Stimulated activated CD4-positive, alpha-beta T cell treated with anti-CD3 and anti-CD28 coated beads, Interleukin-12 subunit alpha, Interleukin-12 subunit beta, amount 100 ng/mL, for 4 hours (primary cell): ENCODE measurements at places on chromosomes 2 and 18.

- no peak for DNase-seq
Measured at GRCh38 chr18:49640741-49641140, 78.9 kb downstream of the LIPG start.

- DNase-seq = no peak
Measured at GRCh38 chr2:164456619-164457018, 164.7 kb downstream of the GRB14 start.

GRCh38 chr18:29726646-29727045 lies 1315.9 kb downstream of the DSC3 start:
- DNase-seq = no peak

DNA sequence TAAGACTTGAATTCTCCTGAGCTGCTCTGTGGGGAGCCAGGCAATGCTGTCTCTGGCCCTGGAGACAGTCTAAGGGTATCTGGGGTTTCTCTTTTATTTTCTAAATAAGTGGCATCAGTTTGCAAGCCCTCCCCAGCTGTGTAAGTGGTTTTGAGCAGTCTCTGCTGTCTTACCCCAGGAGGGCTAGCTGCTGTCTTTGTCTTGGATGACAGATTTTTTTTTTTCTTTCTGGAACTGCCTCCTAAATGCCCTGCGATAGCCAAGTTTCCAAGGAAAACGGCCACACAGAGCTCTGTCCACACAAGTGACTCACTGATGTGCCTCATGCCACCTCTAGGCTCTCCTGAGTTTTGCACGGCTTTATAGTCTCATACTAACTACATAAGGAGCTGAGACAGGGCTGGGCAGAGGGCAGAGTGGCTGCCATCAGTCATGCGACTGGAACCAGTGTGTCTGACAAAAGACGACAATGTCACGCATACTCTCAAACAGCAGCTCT lies 37.2 kb upstream of the THOC1 start:
- no peak for DNase-seq

DNA sequence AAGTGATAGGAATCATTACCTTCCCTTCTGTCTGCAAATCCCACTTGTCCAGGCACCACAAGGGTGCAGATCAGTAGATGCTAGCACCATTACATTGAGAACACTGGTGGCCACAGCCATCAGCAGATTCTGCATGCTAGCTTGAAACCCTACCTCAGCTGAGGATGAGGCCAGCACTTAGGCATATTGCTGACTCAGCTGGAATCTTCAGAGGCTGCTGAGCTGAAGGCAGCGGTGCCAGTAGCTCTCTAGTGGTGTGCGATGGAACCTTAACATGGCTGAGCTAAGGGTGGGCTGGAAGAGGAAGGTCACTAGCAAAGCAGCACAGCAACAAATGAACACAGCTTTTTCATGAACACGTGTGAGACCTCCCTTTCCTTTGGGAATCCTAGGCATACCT lies 19.0 kb upstream of the CPO start:
- no peak for DNase-seq

- no peak for DNase-seq
Measured at GRCh38 chr2:118294063-118294462, 205.8 kb downstream of the INSIG2 start.

DNA sequence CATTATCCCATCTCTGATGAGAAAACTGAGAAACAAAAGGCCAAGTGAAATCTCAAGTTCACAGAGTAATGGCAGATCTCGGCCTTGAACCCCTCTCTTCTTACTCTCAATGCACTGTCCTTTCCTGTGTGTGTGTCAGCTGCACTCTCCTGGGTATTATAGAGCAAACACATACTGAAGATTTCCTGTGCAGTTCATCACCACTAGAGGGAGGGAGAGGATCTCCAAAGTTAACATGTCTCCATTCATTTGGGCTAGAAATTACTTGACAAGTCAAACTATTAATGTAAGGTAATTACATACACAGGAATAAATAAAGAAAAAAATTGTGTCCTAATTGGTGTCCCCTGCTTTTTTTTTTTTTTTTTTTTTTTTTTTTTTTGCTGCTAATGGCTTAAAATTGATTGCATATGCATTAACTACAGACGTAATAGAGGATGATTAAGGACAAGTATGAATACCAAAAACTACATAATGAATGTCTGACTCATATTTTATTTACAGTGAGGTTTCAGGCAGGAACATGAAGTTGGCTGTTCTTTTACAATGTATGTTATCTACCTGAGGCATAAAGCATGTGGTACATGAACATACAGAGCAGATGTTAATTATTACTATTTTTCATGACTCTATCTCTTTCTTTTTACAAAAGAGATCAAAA lies 269.2 kb downstream of the NYAP2 start:
- no peak for DNase-seq

GRCh38 chr2:214730800-214731407 lies 78.6 kb downstream of the BARD1 start:
- DNase-seq = no peak

DNA sequence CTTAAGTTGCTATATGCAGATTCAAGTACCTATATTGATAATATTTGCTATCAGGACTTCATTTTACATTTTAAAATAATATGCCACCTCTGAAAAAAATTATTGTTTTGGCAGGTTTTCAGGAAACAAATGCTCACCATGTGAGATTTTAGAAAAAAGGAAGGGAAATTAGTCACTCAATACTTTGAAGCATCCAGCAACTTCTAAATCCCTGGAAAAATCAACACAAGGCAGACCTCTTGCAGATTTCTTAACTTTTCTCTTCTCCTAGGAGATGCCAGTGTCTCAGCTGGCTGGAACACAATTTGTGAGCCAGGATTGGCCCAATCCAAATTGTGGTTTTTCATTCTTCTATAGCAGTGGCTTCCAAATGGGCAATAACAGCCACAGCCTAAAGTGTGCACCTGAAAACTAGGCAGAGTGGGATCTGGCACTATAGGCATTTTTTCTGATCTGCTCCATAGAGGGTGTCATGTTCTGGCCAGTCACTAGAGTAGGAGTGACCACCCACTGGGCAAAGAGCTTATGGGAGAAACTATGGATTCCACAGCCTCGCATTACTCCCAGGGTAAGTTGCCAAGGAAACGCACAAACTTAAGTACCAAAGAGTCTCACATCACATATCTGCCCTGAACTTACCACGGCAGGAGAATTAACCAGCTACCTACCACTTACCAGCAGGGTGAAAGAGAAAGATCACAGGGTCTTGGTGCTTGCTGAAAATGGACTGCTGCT lies 28.1 kb upstream of the THOC1 start:
- no peak for DNase-seq

GRCh38 chr2:224328798-224329197 lies 73.1 kb downstream of the FAM124B start:
- DNase-seq = no peak

DNA sequence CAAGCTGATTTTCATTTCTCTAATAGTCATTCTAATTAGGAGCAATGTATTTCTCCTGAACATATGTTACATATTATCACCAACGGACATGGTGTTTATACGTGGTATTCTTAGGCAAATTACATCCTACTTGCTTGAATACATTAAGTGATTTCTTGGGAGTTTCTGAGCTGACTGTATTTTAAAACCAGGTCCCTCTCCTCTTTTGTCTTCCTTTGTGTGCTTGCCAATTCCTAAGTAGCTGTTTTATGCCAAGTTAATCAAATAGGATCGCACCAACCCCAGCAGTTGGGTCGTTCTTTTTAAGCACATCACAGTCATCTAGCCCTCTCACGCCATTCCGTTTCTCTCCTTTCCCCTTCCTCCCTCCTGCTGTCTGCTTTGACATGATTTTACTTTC lies 75.4 kb upstream of the MAP2 start:
- no peak for DNase-seq

- DNase-seq = no peak
Measured at GRCh38 chr2:147925886-147926285, 81.1 kb downstream of the ACVR2A start.

DNA sequence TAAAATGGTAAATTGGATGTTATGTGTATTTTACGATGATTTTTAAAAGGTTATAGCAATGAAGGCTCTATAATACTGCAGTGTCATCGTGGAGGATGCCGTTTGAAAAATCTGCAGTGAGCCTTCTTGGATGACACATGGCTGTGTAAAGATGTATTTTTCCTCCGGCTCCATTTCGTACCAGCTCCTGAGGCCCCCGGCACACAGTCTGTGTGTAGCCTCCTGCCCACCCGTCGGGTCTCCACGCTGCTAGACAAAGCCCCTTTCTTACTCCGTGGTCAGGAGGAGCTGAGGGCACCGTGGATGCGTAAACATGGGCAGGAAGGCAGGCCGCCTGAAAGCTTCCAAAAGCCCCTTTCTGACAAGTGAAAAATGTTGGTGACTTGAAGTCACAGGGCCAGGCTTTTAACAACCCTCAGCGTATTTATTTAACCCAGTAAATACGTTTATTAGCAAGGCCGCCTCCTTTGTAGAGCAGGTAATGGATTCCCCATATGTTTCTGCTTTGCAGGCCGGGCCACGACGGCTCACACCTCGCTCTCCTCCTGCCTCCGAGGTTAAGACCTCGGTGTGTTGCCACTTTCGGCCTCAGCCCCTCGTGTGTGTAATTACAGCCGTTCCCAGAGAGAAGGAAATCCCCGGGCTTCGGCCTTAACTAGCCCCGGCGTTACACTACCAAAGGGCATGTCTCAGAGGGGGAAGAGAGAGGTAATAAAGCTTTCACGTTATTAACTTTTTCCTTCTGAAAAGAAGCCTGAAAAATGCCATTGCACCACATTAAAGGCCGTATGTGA lies 72.8 kb downstream of the DDX1 start:
- DNase-seq = no peak

DNA sequence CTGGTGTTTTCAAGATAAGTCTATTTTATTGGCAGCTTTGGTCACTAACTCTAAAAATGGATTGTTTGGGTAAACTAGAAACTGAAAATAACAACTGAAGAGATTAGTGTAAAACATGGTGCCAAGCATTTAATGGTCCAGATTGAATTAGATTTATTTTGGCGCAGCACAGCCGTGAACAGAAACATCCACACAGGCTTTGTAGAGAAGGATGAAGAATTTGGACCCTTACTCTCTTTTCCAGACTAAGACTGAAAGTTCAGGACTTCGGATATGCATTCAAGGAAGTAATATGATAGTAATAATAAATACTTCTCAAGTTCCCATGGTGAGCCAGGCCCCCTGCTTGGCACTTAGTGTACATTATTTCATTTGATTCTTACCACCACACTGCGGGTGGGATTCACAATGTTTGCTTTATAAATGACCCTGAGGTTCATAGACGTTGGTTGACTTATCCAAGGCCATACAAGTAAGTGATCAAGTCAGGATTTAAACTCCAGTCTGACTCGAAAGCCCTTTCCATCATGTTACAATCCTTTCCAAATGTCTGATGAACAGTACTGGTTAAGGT lies 54.2 kb upstream of the ITGB6 start:
- no peak for DNase-seq

- no peak for DNase-seq
Measured at GRCh38 chr2:59653164-59653563, 900.3 kb downstream of the BCL11A start.

DNA sequence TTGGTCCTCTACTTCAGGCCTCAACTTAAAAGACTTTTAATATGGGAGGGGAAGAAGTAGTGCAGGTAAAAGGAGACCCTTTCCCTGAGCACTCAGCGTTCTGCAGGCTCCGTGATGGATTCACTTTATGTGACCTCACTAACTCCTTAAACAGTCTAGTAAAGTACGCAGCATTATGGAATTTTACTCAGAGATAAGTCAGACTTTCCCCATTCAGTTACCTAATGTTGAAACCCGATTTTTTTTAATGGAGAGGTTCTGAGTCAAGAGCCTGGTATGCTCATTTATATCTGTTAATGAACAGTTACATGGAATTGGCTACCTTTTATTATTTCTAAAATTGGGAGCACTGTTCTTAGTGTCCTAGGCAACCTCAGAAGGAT lies 34.1 kb downstream of the RASGRP3 start:
- DNase-seq = no peak

DNA sequence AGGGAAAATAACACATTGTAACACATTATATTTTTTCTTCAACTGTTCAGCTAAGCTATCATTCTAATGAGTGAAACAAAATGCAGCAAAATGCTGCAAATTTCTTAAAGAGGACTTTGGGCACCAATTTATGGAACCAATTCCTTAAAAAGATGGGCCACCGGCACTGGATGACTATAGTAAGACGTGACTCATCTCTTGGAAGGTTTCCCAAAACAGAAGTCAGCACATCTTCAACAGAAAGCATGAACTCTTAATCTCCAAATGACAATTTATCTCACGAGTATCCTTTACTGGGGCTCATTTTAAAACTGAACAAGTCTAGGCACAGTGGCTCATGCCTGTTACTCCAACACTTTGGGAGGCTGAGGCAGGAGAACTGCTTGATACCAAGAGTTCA lies 213.4 kb downstream of the CDH20 start:
- DNase-seq = no peak

DNA sequence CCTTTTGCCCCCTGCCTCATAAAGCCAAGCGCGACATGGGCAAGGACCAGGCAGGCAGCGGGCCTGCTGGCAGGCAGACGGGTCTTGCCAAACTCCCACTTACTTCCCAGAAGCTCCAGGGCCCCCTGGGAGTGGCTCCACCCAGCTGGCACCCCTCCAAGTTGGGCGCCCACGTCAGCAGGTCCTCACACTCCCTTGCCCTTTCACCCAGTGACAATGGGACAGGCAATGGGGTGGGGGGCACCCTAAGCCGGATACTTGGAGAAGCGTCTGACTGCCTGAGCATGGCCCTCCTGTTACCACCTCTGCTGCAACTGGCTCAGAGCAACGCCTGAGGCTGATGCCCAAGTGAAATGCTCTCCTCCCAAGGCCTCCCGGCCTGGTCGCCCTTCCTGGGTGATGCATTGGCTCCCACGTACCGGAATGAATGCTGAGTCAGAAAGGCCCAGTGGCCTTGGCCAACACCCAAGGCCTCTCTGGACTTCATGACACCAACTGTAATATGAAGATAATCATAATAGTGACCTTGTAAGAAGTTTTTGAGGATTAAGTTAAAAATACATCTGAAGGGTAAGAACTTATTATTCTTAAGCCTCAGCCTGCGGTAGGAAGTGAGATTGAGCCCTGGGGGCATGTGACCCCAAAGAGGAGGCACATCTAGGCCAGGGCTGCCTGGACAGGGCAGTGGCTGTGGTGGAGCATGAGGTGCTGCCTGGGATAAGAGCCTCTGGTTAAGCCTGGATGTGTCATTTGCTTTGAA lies 31.6 kb downstream of the KCNK3 start:
- DNase-seq = no peak

- no peak for DNase-seq
Measured at GRCh38 chr18:46577546-46577945, 79.5 kb downstream of the LOXHD1 start.

GRCh38 chr18:58209326-58209725 lies 165.3 kb downstream of the NEDD4L start:
- no peak for DNase-seq

DNA sequence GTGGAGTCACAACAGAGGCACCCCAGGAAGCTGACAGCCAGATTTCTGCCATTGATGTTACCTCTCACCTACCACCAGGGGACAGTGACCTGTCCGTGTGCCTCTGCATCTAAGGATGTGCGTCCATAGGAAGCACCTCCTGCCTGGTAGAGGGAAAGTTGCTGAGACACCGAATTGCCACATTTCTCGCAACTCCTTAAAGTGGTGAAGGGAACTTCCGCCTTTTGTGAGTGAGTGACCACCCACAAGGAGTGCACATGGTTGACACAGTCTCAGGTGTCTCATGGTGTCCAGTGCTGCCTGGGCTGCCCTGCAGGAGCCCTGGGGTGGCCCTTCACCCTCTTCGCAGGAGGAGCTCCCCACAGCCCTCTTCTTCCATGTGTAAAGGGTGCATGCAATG lies 201.8 kb downstream of the GBX2 start:
- no peak for DNase-seq
